Stimulated activated CD4-positive, alpha-beta T cell treated with anti-CD3 and anti-CD28 coated beads, Interleukin-2, amount 100 ng/mL, for 24 hours (primary cell): ENCODE measurements at places on chromosomes 11 and 22.
A peak's percentile ranks its signal among the peaks of the same experiment; 100 is the strongest.

DNA sequence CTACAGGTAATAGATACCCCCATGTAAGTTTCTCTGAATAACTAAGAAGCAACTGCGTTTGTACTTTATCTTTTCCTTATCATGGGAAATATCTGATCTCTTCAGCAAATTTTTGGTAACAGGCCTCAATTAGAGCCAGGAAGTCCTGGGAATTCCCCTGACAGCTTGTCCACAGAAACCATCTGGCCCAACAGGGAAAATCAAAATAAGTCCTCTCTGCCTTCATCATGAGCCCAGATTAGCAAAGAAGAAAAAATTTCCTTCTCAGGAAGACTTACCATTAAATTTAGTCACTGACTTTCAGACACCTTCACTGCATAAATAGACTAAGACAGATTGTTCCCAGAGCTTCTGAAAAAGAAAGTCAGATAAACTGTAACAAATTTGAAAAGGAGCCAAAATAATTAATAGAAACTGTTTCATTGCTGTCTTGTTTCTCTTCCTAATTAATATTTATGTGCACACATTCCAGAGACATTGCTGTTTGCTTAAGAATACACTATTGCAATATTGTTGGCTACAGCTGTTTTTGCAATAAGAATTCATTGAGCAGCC is 278.1 kb upstream of the FAT3 start:
- DNase-seq, result no peak

GRCh38 chr11:30109774-30110173 is 92.9 kb upstream of the KCNA4 start:
- no peak for DNase-seq

GRCh38 chr11:95660038-95660437 is 129.5 kb downstream of the FAM76B start:
- no peak for DNase-seq

GRCh38 chr11:118606157-118606843 is 1.1 kb upstream of the PHLDB1 start:
- DNase-seq, result no peak

DNA sequence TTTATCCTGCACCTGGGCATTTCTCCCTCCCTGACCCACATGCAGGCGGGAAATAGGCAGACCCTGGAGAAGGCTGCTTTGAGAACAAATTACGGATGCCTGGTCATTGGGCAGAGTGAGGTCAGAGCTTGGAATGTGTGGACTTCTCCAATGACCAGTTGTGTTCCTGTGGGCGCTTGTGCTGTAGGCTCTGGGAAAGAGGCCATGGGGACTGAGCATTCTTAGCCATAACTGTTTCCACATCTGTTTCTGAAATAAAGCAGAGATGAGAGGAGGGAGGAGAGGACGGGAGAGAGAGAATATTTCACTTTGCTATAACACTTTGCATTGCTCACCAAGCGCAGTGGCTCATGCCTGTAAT is 11.2 kb upstream of the TMEM184B start:
- DNase-seq, result no peak

DNA sequence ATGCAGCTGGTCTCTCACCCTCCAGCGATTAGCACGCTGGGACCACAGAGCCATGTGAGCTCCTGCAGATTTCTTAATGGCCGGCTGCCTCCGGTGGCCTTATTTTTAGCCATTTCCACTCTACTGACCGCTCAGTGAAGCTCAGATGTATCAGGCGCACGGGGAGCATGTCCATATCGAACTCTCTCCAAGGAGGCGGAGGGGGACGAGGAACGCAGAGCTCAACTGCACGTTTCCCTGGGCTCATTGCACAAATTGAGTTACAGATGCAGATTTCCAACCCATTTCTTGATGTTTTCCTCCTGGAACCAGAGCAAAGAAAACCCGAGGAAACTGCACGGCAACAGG is 207.1 kb downstream of the CTTN start:
- no peak for DNase-seq

GRCh38 chr22:25161916-25162530 is 37.6 kb upstream of the CRYBB3 start:
- no peak for DNase-seq

DNA sequence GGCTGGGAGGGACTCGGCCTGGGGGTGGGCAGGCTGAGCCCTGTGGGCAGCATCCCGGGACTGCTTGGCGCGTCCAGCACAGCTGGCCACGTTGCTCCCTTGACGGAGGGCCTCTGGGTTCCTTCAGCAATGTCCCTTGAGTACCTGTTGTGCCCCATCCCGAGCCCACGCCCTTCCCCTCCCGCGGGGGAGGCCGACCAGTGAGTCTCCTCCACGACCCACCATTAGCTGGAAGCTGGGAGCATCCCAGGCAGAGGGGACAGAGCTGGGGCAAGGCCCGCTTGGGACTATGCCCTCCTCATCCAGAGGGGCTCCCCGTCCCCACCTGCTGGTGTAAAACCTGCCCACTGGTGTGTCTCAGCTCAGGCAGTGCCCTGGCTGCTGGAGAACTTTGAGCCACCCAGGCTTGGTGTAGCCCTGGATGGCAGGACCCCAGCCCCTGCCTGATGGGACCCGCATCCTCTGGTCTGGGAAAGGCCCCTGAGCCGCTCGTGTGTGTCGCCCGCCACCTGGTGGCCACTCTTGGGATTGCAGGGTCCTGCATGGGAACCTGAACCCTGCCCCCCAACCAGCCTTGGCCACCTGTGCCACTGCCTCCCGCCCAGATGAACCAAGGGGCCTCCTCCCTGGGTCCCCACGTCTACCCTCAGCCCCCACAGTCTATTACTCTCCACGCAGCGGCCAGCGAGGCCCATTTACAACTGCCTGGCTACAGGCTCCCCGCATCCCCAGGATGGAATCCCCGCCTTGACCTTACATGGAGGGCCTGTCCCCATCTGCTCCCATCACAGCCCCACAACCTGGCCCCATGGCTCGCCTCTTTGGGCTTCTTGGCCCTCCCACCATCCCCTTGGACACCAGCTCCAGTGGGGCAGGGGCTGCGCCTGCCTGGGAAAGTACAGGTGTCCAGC is 16.6 kb upstream of the ARHGAP8 start:
- peak; percentile 91 for DNase-seq
